ENCODE measurements at places on chromosomes 16 and 17.

- no peak for DNase-seq
Observed at GRCh38 chr17:32508926-32509325, 22.1 kb downstream of the CDK5R1 start.

DNA sequence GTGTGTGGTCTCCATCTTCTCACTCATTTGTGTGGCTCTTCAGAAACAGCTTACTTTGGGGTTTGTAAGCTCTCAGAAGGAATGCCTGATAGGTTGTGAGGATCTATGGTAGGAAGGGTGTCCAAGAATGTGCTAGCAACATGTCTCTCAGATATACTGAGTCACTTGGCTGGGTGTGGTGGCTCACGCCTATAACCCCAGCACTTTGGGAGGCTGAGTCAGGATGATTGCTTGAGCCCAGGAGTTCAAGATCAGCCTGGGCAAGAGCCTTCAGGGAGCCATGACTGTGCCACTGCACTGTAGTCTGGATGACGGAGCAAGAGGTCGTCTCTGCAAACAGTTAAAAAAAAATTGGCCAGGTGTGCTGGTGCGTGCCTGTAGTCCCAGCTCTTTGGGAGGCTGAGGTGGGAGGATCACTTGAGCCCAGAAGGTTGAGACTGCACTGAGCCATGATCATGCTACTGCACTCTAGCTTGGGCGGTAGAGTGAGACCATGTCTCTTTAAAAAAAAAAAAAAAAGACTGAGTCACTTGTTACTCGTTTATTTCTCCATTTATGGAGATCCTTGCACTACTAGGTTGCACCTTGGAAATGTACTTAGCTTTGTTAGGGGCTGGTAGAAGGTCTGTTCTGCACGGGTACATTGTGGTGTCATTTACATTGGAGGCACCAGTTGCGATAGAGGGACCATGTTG, 232.0 kb downstream of the SNX29 start:
- DNase-seq, result no peak

- no peak for DNase-seq
Observed at GRCh38 chr17:32319548-32319905, 22.4 kb downstream of the C17orf75 start.

- DNase-seq, result no peak
Observed at GRCh38 chr16:66511602-66512271, 38.2 kb downstream of the TK2 start.

- no peak for DNase-seq
Observed at GRCh38 chr16:55642611-55643010, 13.2 kb upstream of the SLC6A2 start.

- DNase-seq, result no peak
Observed at GRCh38 chr16:20707461-20707860, 10.0 kb upstream of the ACSM1 start.

All from right renal pelvis (tissue), 4 donors.